ENCODE measurements at places on chromosomes 16 and 17.

- DNase-seq, result peak; percentile 49
Measured at GRCh38 chr16:28617874-28618273, 8.0 kb upstream of the SULT1A1 start.

DNA sequence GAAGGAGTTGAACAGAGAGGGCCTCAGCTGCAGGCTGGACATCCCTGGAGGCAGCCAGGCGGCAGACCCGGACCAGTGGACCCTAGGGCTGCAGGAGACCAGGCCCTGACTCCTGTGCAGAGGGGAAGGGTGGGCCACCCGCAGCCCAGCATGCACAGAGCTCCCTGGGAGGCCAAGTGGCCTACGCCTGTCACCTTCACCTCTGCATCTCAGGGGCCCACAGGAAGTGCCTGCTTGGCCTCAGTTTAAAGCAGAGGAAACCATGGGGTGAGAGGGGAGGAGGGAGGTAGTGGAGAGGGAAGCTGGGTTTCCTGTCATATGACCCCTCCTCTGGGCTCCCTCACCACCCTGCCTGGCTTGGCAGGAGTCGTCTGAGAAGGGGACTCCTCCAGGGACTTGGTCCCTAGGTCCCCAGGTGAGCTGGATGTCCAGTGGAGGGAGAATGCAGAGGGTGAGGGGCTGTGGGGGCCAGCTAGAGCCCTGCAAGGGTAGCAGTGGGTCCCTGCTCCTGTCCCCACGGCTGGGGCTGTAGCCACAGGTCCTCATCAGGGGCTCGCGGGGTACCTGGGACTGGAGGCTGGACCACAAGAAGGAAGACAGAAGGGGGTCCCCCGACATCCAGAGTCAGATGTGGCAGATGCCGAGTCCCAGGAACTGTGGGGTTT lies at the start of gene TMC8:
TMC8 (plus strand) TSS at position 335 of the 665 bp plus-strand sequence. CDS start 818 bp downstream, outside the sequence.
- peak; percentile 57 for DNase-seq

GRCh38 chr16:11576427-11577289 lies 10.1 kb downstream of the LITAF start:
- peak; percentile 83 for DNase-seq

DNA sequence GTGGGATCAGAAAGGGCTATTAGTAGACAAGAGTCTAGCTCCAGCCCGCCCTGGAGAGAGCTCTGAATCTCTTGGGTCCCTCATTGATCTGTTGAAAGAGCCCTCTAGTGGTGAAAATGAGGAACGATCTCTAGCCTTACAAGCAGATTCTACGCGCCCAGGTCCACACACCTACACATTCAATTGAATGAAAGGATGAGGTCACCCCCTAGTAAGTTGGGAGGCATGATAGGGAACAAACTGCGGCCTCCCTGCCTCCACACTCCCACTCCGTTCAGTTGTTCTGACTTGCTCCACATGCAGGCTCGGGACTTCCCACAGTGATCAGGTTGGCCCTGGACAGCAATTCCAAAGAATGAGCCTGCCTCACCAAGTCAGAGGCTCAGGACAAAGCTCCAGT lies 2.9 kb upstream of the CACNG3 start:
- peak; percentile 40 for DNase-seq

DNA sequence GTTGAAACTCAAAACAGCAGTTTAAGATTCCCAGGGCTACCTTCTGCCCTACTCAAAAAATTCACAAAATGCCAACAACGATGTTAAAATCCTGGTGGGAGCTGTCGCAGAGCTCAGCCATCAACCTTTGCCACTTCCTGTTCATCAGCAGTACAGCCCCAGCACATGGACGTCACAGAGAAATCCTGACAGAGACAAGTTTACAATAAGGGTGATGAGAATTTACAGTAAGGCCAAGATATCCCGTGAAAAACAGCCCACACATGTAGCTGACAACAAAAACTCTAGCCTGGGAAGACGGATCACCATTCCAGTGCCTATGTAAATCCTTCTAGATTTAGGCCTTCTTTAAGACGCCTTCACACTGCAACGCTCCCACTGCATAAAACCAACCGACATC lies 18.8 kb downstream of the USP22 start:
- DNase-seq, result no peak

- DNase-seq, result no peak
Measured at GRCh38 chr17:34151102-34151501, 104.0 kb upstream of the CCL2 start.

GRCh38 chr16:67529582-67530012 lies 968 bp downstream of the RIPOR1 start:
- DNase-seq, result no peak

- DNase-seq, result no peak
Measured at GRCh38 chr17:50210240-50211225, 9.1 kb upstream of the COL1A1 start.

GRCh38 chr17:82962163-82962720 lies 117.2 kb upstream of the METRNL start:
- DNase-seq, result no peak

- DNase-seq, result no peak
Measured at GRCh38 chr16:67942510-67943255, 1.2 kb downstream of the LCAT start.

DNA sequence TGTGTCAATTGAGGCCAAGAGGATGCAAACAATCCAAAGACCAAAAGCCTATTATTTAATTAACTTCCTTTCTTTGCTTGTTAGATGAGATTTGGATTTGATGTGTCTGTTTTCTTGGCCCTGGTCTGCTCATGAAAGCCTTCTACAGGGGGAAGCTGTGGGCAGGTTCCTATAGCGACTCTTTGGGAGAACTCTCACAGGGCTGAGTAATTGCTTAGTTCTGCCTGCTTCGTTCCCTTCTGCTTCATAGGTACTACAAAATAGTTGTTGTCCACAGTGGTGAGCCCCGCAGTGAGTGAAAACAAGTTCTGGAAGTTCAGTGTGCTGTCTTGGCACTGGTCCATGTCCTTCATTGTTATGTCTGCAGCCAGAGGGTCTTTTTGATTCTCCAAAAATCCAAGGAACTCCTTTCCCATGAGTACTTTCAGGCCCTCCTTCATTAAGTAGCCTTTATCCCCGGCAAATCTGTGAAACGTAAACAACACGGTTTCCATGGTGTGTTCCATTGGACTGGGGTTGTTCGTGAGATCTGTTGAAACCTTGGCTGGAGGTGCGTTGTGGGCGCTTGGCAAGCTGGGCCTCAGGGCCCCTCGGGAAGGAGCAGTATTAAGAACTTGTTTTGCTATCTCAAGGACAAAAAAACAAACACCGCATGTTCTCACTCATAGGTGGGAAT lies 30.0 kb upstream of the ANKRD40CL start:
- DNase-seq, result no peak

GRCh38 chr17:8957721-8958120 lies 7.8 kb downstream of the PIK3R5 start:
- DNase-seq, result no peak

GRCh38 chr17:63529711-63530556 lies 6.8 kb downstream of the KCNH6 start:
- no peak for DNase-seq

GRCh38 chr17:75561927-75562603 lies 25.5 kb upstream of the MYO15B start:
- no peak for DNase-seq

DNA sequence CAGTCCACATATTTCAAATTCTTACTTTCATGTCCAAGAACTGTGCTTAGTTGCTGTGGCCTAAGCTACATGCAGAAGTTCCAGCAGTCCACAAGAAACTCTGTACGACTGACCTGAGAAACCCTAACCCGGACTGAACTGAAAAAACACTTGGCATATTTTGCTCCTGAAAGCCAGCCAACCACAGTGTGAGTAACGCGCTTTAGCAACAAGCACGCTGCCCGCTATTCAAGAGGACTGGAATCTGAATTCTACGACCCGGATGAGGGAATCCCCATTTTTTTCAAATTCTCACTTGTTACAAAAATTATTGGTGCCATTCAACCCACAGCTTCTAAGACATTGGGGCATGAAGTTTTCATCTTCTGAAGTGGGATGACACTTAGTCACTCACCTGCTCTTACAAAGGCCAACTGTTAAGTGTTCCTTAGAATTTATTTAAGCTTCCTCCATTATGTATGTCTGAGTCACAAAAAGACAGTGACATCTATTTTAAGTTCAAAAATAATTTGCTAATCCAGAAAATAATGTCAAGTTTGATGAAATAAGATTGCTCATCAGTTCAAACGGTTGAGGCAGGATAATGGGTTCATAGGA lies 78.7 kb downstream of the CDYL2 start:
- DNase-seq, result no peak

GRCh38 chr17:41880130-41880529 lies 14.9 kb upstream of the KLHL11 start:
- no peak for DNase-seq

- no peak for DNase-seq
Measured at GRCh38 chr16:9260666-9261065, 169.2 kb downstream of the HAPSTR1 start.

GRCh38 chr17:48505788-48506187 lies 25.0 kb downstream of the HOXB1 start:
- peak; percentile 76 for DNase-seq

- DNase-seq, result no peak
Measured at GRCh38 chr16:89920723-89921122, 2.1 kb downstream of the MC1R start.

DNA sequence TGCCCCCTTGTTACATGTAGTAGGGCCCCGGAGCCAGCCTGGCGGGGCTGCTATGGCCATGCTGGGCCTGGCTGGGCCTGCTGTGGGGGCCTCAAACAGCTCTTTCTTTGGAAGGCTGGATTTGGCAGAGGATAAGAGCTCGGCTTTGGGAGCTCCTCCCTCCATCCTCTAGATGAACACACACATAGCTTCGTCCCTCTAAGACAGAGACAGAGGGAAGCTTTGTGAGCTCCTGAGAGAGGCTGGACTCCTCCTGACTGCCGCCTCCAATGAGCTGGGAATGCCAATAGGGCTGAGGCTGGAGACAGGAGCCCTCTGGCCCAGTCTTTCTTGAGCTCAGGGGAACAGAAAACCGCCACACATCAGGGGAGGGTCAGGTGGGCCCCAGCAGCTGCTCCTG lies 37.3 kb upstream of the CDC42EP4 start:
- DNase-seq, result no peak

- DNase-seq, result no peak
Measured at GRCh38 chr16:19227643-19228042, 57.9 kb upstream of the CLEC19A start.

DNA sequence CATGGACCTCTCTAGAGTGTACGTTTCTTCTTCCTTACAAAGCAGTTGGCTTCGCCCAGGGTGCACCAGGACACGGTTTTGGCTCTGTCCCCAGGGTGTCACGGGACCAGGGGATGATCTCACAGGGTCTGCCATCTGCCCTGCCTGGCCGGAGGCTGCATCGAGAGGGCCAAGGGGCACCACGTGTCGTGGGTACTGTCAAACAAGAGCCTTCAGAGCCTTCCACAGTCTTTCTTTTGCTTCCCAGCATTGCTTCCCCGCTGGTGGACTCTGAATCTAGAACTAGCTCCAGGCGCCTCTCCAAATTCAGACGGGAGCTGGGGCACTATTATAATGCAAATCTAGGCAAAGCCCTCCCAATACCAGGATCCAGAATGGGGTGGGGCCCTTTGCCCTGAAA lies 47.9 kb downstream of the MAPT start:
- no peak for DNase-seq

DNA sequence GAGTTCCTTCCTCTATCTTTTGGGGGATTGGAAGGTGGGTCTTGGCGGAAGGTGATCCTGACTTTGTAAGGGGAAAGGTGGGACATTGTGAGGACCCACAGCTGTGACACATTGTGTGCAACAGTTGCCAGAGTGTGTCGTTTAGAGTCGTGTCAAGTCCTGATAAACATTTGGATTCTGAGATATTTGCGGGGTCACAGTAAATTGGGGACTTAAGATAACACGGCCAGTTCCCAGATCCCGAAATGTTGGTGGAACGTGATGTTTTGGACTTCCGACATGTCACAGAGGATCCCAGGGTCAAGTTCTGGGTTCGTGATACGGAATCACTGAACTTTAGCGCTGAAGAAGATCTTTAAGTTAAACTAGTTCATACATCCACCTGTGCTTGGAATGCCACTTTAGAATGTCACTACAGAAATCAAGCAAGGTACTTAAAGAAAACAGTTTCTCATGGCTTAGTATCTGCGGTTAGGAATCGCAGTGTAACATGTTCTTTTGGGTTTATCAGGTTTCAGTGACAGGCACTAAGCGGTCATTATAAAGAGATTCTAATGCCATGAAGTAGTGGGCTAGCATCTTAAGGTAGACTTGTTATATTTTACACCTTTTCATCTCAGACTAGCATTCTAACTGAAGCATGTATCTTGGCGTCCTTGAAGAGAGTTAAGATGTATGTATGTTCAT lies 815 bp downstream of the ATAD5 start:
- DNase-seq, result no peak

DNA sequence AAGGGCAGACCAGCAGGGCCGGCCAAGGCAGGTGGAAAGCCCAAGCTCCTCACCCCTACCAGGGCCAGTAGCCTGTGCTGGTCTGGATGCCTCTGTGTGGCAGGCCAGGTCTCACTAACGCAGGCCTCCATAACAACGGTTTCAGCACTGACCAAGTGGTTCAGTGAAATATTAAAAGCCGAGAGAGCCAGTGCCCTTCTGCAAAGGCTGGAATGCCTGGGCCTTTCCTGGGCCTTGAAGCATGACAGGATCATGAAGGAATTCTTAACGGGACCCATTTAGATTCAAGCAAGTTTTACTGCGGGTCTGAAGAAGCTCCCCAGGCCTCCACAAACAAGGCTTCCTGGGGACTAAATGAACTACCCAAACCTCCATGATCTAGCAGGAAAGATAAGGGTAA lies 16.3 kb downstream of the ADAD2 start:
- DNase-seq, result no peak

DNA sequence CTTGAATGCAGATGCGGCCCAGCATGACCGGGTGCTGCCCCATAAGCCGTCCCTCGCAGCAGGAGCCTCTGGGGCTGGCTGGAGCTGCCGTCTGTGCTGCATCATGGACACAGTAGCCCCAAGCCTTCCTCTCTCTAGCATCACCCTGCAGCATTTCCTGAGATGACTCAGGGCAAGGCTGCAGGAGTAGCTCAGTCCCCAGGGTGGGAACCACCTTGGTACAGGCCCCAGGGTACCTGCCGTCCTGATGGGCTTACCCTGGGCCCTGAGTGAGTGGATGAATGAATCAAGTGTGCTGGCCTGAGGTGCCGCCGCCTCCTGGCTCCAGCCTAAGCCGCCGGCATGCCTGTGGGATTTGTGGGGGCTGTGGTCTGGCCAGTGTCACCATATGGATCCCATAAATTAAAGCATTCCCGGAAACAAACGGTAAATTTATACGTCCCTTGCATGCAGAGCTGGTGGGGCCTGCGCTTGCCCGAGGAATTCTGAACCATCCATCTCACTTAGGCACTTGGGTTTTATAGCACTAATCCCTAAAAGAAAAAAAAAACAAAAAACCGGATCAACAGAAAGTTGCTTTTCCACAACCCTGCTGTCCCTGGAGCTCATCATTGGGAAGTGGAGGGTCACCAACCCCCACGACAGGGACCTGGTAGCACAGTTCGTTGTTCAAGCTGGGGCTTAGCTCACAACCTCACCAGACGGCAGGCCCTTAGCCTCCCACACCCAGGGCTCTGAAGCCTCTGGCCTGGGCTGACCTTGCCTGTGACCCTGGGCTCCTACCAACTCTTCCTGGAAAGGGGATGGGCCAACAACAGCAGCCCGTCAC lies 242.6 kb upstream of the CIBAR2 start:
- DNase-seq, result no peak

Measured in CD14-positive monocyte (primary cell).